ENCODE measurements at places on chromosomes 6 and 20.

DNA sequence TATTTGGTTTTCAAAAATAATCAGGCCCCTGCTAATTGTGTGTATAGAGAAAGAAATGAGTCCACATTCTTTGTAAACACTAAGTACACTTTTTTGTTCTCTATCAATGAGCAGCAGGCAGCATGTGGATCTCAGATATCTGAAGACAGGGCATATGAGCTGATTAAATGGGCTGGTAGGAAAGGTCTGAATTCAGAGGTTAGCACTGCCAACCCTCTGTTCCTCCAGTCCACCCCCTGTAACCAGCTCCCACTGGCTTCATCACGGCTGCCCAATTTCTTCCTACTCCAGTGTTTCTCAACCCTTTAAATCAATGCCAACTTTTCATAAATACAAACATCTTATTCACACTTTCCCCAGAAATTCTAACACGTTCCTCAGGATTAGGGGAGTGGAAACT lies 128.5 kb downstream of the TPBG start:
- no peak for DNase-seq

- DNase-seq = no peak
Measured at GRCh38 chr6:14453712-14454472, 336.3 kb downstream of the CD83 start.

- no peak for DNase-seq
Measured at GRCh38 chr20:23118144-23118543, 32.0 kb upstream of the CD93 start.

- no peak for DNase-seq
Measured at GRCh38 chr6:53701333-53702218, 36.0 kb upstream of the KLHL31 start.

DNA sequence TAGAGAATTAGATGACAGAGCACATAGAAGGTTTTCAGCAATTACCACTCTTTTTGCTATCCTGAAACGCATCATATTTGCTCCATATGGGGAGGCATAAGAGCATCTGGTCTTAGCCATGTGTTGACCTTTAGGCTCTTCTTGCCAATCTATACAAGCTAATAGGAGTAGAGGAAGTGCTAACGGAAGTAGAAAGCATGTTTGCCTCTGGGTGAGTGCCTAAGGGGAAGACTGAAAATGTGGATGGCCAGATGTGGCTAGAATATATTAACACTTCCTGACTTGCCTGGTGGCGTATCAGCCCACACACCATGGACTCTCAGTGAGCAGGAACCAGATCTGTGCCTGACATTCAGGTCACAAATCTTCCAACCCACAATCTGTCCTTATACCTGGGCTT lies 136.3 kb downstream of the LRRC1 start:
- no peak for DNase-seq

GRCh38 chr6:2687456-2687855 lies 63.3 kb downstream of the MYLK4 start:
- no peak for DNase-seq

DNA sequence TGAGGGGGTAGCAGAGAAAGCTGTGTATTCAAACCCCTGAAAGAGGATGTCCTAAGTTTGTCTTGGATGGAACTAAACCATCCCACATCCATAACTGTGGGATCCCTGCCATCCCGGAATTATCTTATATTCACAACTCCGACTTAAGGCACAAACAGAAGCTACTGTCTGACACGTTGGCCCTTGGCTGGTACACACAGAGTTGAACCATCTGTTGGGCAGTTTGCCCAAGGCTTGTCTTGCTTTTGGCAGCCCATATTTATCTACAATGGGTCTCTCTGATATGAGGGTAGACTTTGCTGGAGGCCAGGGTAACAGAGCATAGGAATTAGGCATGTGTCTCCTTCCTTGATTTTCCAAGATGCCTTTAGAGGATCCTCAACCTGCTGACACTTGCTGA lies 116.6 kb upstream of the PROKR2 start:
- DNase-seq = no peak

DNA sequence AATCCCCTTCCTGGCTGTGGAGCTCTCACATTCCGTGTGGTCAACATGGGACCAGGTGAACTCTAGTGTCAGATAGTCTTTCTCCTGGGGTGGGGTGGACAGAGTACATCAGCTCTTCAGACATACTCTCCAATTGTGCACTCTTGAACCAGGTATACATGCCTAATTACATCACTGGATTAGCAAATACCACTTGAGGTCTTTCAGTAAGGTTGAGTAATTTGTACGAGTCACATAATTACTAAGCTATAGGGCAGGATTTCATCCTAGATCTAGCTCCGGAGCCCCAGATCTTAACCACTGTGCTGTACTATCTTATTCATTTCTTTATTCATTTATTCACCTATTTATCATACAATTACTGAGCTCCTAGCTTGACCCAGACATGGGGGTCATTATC lies 821.3 kb downstream of the TFAP2A start:
- no peak for DNase-seq

- DNase-seq = peak; percentile 36
Measured at GRCh38 chr20:51542033-51542570, 417 bp downstream of the NFATC2 start.

- DNase-seq = no peak
Measured at GRCh38 chr6:5679691-5680090, 327.0 kb downstream of the NRN1 start.

GRCh38 chr6:169933251-169933821 lies 181.9 kb downstream of the ERMARD start:
- DNase-seq = no peak

- no peak for DNase-seq
Measured at GRCh38 chr20:17533396-17533795, 2.2 kb upstream of the BFSP1 start.

- DNase-seq = no peak
Measured at GRCh38 chr20:54172856-54173652, 732 bp downstream of the CYP24A1 start.

- DNase-seq = no peak
Measured at GRCh38 chr20:38752029-38752428, 3.8 kb downstream of the ACTR5 start.

GRCh38 chr6:129146902-129147301 lies 264.0 kb downstream of the LAMA2 start:
- no peak for DNase-seq

GRCh38 chr6:119079283-119079809 lies 882 bp upstream of the FAM184A start:
- no peak for DNase-seq

DNA sequence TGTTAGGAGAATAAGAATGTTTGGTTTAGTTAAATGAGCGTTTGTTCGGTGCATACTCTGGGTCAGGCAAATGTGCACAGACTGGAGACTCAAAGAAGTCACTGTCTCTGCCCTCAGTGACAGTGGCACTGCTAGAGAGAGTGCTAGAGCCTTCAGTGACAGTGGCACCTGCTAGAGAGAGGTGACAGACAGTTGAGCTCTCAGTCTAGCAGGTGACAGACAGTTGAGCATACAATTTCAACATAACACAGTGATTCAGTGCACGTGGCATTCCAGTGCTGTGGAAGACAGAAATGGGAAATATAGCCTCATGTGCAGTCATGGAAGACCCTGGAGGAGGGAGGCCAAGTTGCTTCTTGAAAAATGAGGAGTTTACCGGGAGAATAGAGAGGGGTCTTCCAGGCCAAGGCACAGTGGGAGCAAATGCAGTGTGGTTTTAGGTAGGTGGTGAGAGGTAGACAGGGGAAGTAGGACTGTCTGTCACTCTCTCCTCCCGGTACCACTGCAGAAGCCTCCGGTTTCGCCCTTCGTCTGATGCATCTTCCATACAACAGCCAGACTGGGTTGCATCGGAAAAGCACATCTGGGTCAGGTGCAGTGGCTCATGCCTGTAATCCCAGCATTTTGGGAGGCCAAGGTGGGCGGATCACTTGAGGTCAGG lies 107.9 kb upstream of the CLDN20 start:
- no peak for DNase-seq

- DNase-seq = no peak
Measured at GRCh38 chr6:101393829-101394251, 332 bp downstream of the GRIK2 start.

GRCh38 chr6:85126485-85127167 lies 323.3 kb upstream of the NT5E start:
- no peak for DNase-seq

- no peak for DNase-seq
Measured at GRCh38 chr20:24676978-24677370, 207.5 kb downstream of the SYNDIG1 start.

- peak; percentile 35 for DNase-seq
Measured at GRCh38 chr20:59006864-59007664, at the start of gene CTSZ. CTSZ (minus strand) TSS chr20:59007254; CDS start chr20:59007128, 126 bp downstream.

DNA sequence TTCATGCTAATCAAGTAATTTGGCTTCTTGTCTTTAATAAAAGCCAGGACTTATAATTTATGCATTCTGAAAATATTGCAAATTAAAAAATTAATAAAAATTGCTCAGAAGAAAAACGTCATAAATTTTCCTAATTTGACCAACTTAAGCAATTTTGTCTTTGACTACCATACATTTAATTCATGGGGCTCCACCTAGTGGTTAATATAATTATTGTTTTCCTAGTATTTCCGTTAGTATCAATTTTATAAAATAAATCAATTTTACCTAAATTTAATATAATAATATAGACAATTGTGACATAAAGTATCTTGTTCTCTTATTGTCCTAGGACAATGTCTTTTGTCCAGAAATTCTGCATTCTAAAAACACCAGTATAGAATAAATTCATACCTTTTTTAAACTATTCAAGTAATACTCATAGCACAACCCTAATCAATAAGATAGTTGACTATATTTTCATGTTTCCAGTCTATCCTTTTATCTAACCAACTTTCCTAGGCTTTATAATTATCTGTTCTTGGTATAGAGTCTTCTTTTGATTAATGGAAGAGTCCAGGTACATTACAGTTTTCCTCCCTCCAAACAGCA lies 319.9 kb downstream of the TRDN start:
- DNase-seq = no peak

GRCh38 chr6:33786736-33787135 lies 2.2 kb downstream of the LEMD2 start:
- DNase-seq = no peak

DNA sequence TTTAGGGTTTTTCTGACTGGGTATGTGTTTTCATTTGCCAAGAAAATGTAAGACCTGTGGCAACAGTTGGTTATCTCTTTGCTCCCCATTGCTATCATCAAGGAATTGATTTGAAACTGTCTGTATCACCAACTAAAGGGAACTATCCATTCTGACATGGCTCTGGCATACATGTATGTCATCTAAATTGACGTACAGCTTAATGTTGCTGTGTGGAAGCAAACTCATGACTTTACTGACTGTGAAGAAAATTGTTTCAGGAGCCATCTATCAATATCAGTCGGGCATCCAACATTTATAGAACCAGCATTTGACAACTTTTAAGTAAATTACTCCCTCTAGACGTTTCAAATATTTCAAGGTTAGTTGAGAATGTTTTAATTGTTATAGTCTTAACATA lies 555.8 kb upstream of the EPHA7 start:
- DNase-seq = no peak

DNA sequence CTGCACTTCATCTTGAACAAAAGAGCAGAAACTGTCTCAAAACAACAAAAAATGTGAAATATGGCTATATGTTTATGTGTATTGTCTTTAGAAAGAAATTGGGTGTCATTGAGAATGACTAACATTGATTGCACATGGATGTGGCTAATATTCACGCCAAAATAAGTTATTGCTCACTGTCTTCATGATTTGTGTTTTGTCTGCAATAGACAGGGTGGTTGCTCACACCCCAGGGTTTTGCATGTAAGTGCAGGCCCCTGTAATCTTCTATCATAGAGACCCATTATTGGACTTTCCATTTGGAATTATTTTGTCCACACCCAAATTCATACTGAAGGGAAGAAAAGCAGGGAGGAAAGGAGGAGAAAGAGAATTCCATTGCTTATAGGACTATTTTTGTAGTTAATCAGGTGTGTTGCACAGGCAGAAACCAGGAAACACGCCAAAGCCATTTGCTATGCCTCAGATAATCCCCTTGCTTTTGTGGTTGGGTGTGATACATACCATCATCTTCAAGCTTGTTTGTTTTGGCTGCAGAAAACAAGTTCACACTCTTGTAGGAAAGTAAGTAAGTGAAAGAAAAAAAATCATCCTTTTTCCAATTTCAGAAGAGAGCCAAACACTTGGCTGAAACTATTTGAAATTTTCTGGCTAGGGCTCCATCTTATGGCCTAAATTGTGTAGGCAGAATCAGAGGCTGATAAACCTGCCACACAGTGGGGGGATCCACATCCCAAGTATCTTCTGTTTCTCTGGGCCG lies 214.1 kb downstream of the COL12A1 start:
- no peak for DNase-seq

DNA sequence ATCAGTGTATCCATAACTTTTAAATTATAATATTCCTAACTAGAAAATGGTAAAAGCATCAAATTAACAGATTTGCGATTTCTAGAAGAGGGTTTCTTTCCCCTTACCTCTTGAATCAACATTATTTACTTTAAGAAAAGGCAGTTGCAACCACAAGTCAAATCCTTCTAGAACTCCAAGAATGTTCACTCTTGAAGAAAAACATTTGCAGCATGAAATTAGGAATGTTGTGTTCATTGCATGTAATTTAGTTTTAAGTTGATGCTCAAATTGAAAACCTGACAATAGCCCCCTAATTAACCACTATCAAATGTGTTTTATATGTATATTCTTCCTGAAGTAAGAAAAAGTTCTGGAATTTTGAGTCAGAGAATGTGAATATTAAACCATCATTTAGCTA lies 2.3 kb upstream of the REV3L start:
- DNase-seq = no peak

DNA sequence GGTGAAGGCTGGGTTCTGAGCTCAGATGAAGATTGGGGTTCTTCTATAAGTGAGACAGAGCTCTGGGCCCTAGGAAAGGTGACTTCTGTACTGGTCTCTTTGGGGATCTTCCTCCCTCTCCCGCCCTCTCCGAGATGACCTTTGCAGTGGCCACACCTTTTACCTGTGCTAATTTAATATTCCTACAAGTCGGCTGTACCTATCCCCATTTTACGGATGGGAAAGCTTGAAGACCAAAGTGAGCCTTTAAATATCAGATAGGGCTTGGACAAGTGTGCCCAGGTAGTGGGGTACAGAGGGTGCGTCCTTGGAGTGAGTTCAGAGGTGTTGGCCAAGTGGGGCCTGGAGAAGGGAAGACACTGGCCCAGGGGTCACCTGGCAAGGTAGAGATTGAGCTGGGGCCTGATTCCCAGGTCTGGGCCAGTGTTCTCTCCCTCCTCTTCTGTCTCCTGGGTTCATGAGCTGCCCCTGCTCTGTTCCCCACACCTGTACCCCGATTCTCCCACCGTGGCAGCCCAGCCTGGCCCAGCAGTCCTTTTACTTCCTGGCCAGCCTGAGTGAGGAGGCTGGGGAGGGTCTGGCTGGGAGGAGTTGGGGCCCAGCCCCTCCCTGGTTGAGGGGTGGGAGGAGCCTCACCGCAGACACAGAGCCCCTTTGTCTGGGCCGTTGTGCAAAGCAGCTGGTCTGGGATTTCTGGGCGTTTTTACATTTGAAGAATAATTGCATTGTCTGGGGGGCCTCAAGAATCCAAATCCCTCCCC lies 152.1 kb upstream of the RNF24 start:
- DNase-seq = no peak

GRCh38 chr6:53718597-53719460 lies 53.3 kb upstream of the KLHL31 start:
- DNase-seq = no peak
